ENCODE measurements at places on chromosomes 3 and 15.

DNA sequence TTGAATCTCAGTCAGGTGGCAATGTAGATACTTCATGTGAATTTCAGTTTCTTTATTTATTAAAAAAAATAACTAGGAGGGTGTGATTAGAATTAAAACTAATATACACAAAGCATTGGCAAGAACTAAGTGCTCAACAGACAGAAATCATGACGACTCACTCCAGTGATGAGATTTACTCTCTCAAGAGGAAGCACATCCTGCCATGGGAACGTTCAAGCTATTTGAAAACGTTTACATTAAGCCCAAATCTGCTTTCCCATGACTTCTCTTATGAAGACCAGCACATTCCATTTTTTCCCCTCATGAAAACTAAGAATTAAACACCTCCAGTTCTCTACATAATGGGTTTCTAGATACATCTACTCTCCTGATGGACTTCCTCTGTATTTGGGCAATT, 8.5 kb downstream of the WDR53 start:
- no peak for DNase-seq

- no peak for DNase-seq
Observed at GRCh38 chr3:31635545-31635944, 102.8 kb downstream of the STT3B start.

DNA sequence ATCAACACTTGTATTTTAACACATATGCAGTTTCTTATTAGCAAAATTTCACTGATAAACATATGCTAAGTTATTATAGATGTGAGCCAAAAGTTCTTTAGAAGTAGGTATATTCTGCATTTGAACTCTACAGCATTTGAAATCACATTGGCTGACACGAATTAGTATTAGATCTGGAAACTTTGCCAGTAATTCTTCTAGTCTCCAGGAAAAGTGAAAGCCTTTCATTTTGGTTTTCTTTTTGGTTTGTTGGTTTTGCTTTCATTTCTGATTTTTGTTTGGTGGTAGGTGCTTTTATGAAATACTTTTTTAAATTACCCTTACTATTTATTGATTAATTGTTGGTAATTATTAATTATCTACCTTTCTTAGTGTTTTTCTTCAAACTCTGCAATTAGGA, 72.9 kb downstream of the RBMS3 start:
- no peak for DNase-seq

- DNase-seq, result no peak
Observed at GRCh38 chr15:62765916-62766315, 276.6 kb upstream of the TPM1 start.

GRCh38 chr3:11554666-11555065, 89.0 kb downstream of the VGLL4 start:
- DNase-seq, result no peak

DNA sequence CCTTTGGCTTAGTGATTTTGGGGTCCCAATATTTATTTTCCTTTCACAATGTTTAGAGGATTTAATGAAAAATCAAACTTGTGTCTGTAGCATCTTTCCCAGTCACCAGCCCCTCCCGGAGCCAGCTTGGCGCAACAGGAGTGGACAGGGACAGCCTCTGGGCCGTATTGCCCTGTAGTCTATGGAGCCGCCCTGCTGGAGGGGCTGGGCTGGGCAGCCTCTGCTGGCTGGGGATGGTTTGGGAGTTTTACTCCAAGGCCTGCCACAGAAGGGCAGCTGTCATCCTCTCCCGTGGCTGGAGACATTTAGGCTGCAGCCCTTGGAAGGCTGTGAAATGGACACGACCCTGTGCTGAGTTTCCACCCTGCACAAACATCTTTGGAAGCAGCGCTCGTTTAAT, 89.4 kb upstream of the RGMA start:
- DNase-seq, result no peak

DNA sequence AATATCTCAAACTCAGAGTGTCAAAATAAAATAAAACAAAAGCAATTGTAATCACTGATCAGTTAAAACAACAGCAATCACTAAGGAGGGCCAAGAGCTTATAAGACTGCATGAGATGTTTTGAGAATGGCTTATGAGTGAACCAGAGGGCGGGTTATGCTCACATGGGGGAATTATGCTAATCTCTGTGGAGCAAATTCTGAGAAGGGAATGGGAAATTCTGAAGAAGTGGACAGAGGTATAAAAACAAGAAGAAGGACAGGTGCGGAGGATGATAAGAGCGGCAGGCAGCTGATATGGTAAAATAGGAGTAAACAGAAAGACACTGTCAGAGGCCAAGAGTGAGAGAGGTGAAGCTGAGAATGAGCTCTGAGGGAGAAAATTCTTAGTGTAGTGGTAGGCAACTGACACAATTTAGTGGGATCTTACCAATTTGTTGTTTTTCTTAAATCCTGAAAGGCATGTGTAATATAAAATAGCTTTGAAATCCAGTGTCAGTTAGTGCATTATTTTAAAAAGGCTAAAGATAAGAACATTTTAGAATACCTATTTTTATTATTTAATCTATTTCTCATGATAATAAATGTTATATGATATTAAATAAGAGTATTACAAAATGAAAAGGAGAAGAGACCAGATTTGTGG, 133.8 kb downstream of the SPATA16 start:
- no peak for DNase-seq

DNA sequence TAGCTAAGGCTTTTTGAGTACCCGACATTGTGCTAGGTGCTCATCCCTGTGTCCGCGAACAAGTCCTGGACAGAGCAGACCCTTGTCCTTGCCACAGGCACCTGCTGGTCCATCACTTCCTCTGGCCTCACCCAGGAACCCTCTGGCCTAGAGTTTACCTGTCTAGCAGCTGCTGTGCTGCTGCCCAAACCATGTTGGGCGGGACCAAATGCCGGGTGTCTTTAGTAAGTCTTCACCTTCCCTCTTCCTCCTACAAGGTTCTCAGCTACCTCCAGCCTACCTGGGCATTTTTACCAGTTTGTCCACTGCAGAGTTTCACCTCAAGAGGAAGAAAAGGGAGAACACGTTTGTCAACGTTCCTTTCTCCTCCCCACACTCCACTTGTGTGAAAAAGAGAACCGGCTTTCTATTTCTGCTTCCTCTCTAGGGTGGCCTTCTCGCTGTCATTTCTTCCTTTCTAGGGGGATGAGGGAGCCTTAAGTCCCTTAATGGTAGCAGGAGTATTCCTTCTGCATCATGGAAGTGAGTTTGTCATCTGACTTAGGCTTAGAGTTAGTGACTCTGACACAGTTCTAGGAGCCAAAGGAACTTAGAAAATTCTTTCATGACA, 80.4 kb upstream of the GCNT3 start:
- DNase-seq, result peak; percentile 32

DNA sequence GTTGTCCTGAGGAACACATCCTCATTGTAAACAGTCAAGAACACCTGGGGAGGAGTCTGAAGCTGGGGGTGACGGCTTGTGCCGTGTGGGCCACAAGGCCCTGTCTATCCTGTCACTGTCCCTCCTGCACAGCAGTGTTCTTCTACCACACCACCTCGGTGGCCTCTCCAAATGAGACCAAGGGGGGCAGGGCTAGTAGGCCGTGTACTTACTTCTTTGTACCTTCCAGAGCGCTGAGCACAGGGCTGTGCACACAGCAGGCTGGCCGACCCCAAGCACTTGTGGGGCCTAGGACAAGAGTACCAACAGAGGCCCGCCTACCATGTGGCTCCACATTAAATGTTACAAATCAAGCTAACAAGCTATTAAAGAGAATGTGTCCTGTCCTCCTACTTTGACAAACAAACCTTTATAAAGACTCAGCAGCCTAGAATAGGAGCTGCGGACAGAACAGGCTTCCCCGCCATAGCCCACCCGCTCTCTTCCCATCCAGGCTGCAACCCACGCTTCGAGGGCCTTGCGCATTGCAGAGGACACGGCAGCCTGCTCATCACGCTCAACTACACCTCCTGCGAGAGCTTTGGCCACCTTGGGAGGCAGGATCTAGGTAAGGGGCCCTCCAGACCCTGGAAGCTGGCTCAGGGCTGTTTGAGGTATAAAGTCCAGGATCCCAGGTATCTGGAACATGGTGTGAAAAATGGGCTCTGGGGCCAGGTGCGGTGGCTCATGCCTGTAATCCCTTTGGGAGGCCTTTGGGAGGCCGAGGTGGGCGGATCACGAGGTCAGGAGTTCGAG, 30.5 kb downstream of the MELTF start:
- no peak for DNase-seq

DNA sequence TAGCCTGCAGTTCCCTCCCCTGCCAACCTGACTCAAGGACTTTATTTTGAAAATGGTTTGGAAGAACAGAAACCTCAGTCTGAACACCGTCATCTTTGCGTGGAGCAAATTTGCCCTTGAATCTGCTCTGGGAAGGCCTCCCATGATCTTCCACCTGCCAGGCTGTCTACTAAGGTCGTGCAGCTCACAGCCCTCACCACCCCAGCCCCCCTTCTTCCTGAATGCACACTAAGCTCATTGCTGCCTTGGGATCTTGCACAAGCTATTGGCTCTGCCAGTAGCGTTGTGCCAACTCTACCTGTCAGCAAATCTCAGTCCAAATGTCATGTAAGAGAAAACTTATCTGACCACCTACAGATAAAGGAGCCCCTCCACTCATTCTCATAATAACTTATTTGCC, 141.5 kb downstream of the USP13 start:
- DNase-seq, result no peak

GRCh38 chr15:67815036-67815592, 10.2 kb upstream of the SKOR1 start:
- no peak for DNase-seq

- DNase-seq, result peak; percentile 68
Observed at GRCh38 chr3:129618901-129619671, 12.6 kb upstream of the PLXND1 start.

- DNase-seq, result no peak
Observed at GRCh38 chr3:25957026-25957425, 167.1 kb downstream of the OXSM start.

DNA sequence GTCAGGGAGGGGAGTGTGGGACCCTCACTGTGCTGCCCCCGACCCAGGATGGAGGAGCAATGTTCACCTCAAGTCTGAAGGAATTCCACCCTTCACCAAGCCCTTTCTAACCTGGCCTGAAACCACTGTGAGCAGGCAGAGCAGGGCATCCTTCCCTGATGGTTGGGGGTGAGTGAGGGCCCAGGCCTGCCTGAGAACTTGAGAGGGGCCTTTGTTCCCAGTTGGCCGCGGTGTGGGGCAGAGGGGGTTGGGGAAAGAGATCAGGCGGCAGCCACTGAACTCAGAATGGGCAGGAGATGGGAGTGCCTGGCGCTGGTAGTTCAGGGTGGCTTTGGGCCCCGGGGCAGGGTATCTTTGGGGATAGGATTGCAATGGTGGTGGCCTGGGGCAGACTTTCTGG, 103.5 kb upstream of the RPL32 start:
- no peak for DNase-seq

DNA sequence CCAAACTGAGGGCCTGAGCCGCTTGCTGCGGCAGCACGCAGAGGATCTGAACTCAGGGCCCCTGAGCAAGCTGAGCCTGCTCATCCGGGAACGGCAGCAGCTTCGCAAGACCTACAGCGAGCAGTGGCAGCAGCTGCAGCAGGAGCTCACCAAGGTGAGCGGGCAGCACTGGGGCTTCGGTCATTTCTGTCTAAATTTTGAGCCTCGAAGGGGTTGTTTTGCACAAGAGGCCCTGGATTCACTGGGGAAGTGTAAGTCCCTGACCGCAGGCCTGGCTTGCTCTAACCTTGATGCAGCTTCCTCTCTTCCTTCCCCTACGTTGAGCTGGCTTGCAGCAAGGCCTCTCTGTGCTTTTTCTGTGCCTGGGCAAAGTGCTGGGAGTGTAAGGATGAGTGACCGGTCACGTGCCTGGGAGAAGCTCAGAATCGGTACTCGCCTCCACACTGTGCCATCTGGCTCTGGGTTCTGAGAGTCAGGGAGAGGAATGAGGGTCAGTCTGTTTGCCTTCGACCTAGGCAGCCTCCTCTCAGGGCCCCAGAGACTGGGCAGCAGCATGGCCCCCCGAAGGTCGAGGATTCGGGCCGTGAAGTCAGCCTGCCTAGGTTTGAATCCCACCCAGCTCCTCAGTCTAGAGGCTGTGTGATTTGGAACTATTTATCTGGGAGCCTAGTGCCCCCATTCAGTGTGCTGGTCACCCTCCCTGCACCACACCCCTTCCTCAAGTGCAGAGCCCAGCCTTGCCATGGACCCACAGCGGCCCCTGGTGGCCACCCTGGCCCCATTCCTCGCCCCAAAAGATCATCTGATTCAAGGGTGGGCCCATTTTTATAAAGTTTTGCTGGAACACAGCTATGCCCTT, 1.4 kb downstream of the FES start:
- peak; percentile 88 for DNase-seq

- DNase-seq, result no peak
Observed at GRCh38 chr3:139764069-139764905, 86.5 kb upstream of the NMNAT3 start.

DNA sequence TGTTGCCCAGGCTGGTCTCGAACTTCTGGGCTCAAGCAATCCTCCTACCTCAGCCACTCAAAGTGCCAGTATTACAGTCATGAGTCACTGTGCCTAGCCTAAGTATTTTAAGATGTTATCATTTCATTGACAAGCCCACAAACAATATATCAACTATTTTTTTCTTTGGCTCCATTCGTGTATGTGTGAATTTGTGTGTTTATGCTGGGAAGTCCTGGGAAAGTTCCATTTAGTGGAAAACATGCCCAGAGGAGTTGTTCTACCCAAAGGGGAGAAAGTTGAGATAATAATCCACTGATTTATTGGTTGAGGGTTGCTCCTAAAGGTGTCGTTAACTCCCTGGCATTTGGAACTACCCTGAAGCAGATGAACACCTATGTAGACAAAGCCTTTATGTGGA, 58.8 kb downstream of the KIF9 start:
- DNase-seq, result no peak

- no peak for DNase-seq
Observed at GRCh38 chr3:139302084-139302800, 41.6 kb upstream of the MRPS22 start.

DNA sequence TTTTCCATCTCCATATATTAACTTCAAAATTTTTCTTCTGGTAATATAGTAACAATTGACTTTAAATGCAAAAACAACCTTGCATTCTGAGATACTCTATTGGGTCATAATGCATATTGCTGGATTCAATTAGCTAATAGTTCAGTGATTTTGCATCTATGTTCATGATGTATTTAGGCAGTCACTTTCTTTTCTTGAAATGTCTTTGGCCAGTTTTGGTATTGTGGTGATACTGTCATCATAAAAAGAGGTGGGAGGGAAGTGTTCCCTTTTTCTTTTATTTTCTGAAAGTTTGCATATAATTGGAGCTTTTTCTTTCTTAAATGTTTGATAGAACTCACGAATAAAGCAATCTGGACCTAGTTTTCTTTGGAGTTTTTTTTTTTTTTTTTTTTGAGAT, 67.4 kb upstream of the ZNF148 start:
- DNase-seq, result no peak

DNA sequence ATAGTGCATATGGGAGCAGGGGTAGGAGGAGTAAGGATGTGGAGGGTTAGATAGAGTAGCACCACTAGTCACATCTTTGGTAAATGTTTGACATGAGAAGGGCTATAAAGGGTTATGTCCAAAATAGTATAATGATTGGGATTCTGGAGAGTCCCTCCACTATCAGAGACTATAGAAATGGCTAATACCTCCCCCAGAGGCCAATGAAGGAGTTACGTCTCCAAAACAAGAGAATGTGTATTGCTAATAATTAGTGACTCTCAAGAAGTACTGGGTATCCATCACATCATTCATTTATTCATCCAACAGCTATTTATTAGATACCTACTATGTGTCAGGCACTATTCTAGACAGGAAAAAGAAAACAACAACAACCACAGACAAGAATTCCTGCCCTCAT, 203.7 kb upstream of the UMPS start:
- DNase-seq, result no peak

Measured in CD14-positive monocyte (primary cell).